ENCODE measurements at places on chromosomes 2 and 18. TPM values are rescaled to one million over a fixed set of nuclear protein-coding genes. Genes with fewer than 3 reads are reported as not detected.

DNA sequence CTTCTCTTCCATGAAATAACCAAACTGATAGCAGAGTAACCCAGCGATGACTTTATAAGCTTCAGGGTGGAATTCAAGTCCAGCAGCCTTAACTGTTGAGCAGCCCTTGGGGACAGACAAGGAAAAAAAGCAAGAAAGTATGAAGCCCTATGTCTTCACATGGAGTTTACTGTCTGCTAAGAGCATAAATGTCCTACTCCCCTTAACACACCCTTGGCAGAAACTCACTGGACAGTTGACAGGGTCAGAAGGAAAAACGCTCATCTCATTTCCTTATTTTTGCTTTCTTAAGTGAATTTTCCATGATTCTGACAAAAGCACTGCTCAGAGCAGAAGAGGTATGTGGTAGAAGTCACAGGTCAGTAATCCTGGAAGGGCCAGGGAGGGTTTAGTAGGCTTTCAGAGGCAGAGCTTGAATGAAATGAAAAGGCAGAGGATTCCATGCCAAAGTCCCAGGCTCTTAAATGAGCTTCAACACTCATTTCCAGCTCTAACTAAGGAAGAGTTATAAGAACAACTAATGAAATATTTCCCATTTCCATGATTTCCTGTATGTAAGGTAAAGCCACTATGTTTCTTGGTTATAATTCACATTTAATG is 683.3 kb upstream of the KLHL29 start:
- ATAC-seq: no peak

- ATAC-seq: no peak
These were observed 1550.2 kb downstream of the LRP1B start for GRCh38 chr2:140580532-140581151.

GRCh38 chr2:100230754-100231153 is 88.4 kb upstream of the AFF3 start:
- ATAC-seq: no peak

- no peak for ATAC-seq
These were observed 6.4 kb downstream of the NLRC4 start for GRCh38 chr2:32258242-32258641.

DNA sequence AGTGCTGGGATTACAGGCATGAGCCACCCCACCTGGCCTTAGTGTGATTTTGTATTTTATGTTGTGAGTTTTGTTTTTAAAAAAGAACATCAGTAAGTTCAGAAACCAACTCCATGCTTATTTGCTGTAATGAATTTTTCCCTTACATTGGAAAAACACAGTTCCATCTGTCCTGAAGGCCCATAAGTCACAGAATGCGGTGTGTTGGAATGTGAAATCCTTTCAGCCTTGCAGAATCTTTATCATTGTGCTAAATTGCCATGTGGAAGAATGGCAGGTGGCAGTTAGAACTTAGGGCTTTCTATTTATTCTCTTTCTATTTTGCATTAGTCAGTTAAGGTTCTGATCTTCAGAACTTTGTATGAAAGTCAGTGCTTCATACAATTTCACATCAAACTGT is 52.6 kb downstream of the NEDD4L start:
- no peak for ATAC-seq

DNA sequence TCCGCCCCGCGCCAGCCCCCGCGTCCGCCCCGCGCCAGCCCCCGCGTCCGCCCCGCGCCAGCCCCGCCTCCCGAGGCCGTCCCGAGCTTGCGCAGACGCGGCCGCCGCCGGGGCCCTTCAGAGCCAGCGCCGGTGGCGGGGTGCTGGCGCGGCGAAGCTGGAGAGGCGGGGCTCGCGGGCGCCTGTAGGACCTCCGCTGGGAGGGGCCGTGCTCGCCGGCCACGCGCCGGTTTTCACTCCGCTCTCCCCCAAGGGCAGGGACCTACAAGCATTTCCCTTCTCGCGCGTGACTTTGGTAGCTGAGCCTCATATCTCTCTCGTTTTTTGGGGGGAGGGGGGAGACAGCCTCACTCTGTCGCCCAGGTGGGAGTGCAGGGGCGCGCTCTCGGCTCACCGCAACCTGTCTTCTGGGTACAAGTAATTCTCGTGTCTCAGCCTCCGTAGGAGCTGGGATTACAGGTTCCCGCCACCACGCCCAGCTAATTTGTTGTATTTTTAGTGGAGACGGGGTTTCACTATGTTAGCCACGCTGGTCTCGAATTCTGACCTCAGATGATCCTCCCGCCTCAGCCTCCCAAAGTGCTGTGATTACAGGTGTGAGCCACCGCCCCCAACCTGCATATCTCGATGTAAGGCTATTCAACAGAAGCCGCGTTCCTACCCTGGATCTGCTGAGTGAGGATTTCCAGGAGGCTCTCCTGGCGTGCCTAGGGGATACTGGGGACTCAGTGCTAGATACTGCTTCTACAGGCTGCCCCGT is at the start of gene ZNF514:
ZNF514 (minus strand) TSS at position 159 of the 760 bp plus-strand sequence. CDS start 6,595 bp downstream, outside the sequence.
- peak; percentile 81 for ATAC-seq

- ATAC-seq: no peak
These were observed 220.0 kb downstream of the NEDD4L start for GRCh38 chr18:58264075-58264474.

DNA sequence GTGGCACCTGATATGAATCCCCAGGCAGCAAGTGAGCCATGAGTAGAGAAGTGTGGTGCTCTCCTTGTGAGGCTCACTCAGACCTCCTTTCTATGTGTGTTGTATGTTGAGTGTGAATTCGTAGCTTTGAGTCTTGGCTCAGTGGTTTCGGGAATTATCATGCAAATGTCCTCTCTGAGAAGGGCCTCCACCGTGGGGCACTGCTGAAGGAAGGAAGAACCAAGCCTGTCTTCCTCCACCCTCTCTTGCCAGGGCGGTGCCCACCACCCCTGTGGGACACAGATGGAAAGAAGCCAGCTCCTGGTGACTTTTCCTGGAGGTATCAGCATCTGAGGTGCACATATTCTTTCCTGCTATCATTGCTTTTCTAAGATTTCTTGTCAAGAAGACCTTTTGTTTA is 156.1 kb downstream of the MYT1L start:
- ATAC-seq: peak; percentile 31

DNA sequence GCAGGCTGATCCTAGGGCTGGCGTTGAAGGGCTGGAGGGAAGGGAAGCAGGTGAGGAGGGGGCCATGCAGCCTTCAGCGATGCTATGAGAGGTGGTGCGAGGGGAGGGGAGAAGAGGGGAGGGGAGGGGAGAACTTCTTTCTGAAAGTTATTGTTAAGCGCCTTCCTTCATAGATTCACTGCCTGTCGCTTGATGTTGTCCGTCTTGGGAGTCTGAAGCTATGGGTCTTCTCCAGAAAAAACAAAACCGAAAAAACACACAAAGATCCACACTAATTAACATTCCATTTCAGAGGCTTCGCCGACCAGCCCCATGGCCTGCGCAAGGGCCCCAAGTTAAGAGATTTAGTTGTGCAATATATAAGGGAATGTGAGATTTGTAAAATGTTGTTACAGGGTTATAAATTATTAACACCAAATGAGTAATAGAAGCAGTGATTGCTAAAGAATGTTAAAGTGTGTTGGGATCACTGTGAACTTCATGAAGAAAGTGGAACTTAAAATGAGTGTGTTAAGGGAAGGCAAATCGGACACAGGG is 758 bp downstream of the CFAP221 start:
- no peak for ATAC-seq

- ATAC-seq: no peak
These were observed 1.7 kb upstream of the MAPK4 start for GRCh38 chr18:50558157-50558556.

DNA sequence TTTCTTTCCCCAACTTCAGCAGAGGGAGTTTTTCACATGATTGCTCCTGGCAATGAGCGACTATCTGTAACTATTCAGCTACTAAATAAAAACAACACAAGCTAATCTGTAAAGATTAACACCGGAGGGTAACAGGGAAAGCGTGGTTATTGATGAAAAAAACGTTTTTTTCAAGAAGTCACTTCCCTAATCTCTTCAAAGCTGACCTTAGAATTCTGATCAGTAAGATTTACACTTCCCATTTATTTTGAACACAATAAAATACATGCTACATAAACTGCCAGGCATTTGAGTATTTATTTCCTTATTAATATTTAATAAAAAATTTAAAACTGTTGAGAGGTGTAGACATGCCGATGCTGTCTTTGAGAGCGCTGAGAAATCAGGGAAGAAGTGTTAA is 207.4 kb upstream of the HDAC4 start:
- no peak for ATAC-seq

DNA sequence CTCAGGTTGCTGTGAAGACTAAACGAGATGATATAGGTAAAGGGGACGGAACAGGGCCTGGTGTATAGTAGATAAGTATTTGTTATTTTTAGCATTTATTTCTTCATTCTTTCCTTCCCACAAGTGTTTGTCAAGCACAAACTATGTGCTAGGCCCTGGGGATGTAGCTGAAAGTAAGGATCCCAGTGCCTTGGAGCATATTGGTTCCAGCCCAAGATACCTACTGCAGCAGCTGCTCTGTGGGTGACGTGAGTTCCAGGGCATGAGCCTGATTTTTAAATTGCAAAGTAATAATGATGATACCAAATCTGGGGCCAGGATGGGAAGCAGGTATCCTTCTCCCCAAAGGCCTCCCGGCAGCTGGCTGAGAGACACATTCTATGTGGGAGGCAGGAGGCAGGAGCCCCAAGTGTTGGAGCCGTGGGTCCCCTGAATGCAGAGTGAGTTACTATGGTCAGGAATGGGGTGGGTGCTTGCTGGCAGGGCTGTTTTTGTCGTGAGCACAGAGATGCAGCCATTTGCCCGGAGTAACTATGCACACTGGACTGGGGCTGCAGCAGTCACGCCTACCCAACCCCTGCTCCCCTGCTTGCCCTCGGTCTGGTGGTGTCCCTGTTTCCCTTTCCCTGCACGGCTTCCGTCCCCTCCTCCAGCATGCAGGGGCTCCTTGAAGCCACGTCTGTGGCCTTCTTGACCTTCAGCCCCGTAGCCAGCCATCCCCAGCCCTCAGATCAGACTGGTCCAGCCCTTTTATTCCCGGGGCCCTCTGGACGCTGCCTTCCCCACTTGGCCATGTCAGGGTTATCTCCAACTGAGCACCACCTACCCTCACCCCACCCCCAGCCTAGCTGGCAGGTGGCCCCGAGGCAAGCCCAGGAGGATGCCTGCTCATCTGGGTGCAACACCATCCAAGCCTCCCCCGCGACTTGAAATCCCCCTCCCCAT is 52.4 kb downstream of the INHBB start:
- ATAC-seq: no peak

GRCh38 chr2:6639929-6640620 is 225.6 kb downstream of the CMPK2 start:
- peak; percentile 97 for ATAC-seq

- peak; percentile 54 for ATAC-seq
These were observed at the start of gene SH3RF3 for GRCh38 chr2:109128616-109129355. SH3RF3 (plus strand) TSS chr2:109129205.

DNA sequence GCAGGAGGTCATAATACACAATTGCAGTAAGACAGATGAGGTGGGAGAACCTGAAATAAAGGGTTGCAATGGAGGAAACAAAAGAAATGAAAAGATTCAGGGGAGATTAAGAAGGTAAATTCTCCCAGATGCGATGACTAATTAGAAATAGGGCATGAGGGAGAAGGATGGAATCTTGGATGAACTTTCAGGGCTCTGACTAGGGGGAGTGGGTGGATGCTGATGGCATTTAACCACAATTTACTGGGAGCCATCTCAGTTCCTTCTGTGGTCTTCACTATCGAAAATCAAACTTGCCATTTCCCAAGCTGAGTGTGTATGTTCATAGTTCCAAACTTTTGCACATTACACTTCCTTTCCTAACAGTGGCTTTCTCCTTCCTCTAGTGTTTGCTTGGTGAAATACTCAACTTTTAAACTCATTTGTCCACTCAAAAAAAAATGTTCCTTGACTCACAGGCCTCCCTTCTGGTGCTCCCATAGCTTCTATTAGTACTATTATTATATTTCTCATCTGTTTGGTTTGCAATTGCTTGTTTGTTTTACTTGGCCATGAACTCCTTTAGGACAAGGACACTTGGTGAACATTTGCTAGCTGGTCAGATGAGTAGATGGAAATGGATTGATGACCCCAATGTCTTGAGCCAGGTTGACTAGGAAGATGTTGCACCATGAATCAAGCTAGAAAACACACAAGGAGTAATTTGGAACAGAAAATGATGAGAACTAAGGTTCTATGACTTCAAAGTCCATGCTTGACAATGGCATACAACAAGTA is 178.5 kb downstream of the DIS3L2 start:
- ATAC-seq: no peak

GRCh38 chr2:173021939-173022371 is 53.7 kb upstream of the MAP3K20 start:
- no peak for ATAC-seq

- no peak for ATAC-seq
These were observed 14.1 kb upstream of the MTIF2 start for GRCh38 chr2:55283083-55283482.

- ATAC-seq: peak; percentile 46
These were observed 187.6 kb downstream of the PTPRM start for GRCh38 chr18:7754725-7755181.

- ATAC-seq: no peak
These were observed 383.6 kb upstream of the SMIM21 start for GRCh38 chr18:75810961-75811551.

- ATAC-seq: no peak
These were observed 173.1 kb upstream of the NYAP2 start for GRCh38 chr2:225226441-225226840.

- no peak for ATAC-seq
These were observed 476.6 kb downstream of the CNTNAP5 start for GRCh38 chr2:124501575-124502152.

DNA sequence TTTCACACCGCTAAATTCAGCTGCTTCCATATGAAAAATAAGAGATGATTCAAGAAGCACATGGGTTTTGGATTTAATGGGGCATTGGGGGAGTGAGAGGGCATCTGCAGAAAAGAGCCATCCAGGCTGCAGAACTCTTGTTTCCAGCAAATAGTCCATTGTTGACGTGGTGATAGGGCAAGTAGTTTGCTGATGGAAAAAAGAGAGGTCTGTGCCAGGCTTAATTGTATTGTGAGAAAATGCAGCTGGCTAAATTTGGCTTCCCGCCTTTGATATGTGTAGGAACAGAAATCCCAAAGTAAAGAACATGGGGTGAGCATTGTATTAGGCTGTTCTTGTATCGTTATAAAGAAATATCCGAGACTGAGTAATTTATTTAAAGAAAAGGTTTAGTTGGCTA is 199.5 kb downstream of the SETBP1 start:
- ATAC-seq: no peak

The FSHR gene
- not detected for total RNA-seq

The ANKRD44 gene
- 16.0 TPM for total RNA-seq

The TMEM182 gene
- 6.2 TPM for total RNA-seq

The FZD7 gene
- total RNA-seq: 2.8 TPM

The CHST9 gene
- total RNA-seq: 3.6 TPM

The TEKT4 gene
- total RNA-seq: not detected

The RHBDD1 gene
- 27.8 TPM for total RNA-seq

The CDH20 gene
- total RNA-seq: 5.4 TPM

The LRP2 gene
- 5.1 TPM for total RNA-seq

The CKAP2L gene
- total RNA-seq: 22.5 TPM

The CLEC4F gene
- total RNA-seq: not detected

The TANC1 gene
- total RNA-seq: 3.6 TPM

The SAG gene
- 2.5 TPM for total RNA-seq

The LIMS3 gene
- total RNA-seq: 0.98 TPM

The PSMA8 gene
- not detected for total RNA-seq

The LHCGR gene
- total RNA-seq: 0.78 TPM

The VIT gene
- 0.71 TPM for total RNA-seq

Measured in motor neuron (in vitro differentiated cells).